H4 (cell line): ENCODE measurements at places on chromosomes 1 and 21. TPM values are rescaled to one million over a fixed set of nuclear protein-coding genes. Genes with fewer than 3 reads are reported as not detected.

DNA sequence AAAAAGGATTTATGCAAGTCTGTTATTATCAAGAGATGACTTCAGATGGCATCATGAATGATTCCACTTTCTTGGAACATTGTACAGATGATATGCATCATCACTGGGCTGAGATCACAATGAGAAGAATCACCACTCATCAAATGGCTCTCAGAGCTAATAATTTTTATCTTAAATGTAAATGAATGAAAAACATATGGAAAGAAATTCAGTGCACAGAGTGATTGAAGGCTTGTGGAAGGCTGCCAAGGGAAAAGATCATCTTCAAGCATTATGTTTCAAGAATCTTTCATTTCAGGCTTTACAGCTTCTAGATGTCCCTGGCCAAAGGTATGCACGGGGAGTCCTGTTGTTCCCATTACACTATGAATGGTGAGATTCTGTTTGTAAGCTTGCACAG lies 955.7 kb downstream of the TTLL7 start:
- DNase-seq: no peak

DNA sequence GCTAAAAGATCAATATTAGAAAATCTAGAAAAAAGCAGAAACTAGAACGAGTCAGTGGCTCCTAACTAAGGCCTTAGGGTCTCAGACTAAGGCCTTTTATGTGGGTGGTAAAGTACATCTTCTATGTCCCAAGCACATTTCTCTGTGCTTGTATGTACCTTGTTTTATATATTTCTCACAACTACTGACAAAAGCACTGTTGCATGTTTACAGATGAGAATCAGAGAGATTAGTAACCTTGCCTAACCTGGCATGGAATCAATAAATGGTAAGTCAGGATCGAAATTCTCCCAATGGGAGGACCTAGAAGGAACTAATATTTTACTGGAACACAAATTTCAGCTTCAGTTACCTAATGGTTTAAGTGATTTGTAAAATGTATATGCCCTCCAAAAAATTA lies 160.9 kb downstream of the FGGY start:
- no peak for DNase-seq

DNA sequence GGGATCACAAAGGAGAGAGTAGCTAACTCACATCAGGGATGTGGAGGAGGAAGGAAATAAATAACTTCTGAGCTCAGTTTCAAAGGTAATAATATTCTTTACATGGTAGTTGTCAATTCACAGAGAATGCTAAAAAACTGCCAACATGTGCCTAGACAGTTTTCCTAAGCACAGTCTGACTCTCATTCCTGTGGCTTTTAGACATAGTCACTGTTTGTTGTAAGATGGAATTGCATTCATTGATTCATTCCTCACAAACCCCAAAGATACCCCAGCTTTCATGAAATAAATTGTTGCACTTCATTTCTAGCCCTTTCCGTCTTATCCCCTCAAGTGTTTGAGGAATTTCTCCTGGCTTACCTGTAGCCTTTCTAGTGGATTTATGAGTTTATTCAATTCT lies 263.9 kb downstream of the NTNG1 start:
- DNase-seq: no peak

- peak; percentile 75 for DNase-seq
These were observed 6.7 kb downstream of the UROD start for GRCh38 chr1:45018599-45019230.

DNA sequence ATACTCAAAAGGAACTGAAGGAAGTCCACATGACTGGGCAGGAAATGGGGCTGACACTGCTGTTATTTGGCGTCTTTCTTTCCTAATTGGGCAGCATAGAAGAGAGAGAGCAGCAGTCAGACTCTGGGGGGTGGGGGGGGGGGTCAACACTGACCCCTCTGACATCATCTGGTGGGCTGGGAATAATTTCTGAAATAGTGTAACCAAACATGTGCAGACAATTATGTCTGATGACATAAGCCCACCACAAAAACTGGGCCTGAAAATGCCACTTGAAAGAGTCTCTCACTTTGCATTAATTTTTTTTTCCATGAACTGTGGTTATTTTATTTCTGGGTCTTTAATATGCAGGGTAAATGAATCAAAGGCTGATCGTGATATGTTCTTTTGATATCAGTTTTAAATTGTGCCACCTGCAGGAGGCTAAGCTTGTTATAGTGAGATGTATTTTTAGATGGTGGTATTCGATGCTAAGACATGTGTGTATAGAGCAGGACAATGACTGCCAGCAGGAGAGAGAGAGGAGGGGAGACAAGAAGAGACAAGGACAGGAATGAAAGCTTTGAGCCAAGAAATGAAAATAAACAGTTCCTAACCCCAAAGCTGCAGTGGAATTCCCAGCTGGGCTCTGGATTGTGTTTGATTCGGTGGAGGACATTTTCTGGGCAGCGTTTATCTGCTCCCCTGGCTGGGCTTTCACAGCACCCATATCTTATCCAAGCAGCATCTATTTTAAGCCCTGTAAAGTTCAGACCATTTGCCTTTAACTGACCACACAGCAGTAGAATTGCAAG lies 264.7 kb downstream of the PBX1 start:
- peak; percentile 43 for DNase-seq

DNA sequence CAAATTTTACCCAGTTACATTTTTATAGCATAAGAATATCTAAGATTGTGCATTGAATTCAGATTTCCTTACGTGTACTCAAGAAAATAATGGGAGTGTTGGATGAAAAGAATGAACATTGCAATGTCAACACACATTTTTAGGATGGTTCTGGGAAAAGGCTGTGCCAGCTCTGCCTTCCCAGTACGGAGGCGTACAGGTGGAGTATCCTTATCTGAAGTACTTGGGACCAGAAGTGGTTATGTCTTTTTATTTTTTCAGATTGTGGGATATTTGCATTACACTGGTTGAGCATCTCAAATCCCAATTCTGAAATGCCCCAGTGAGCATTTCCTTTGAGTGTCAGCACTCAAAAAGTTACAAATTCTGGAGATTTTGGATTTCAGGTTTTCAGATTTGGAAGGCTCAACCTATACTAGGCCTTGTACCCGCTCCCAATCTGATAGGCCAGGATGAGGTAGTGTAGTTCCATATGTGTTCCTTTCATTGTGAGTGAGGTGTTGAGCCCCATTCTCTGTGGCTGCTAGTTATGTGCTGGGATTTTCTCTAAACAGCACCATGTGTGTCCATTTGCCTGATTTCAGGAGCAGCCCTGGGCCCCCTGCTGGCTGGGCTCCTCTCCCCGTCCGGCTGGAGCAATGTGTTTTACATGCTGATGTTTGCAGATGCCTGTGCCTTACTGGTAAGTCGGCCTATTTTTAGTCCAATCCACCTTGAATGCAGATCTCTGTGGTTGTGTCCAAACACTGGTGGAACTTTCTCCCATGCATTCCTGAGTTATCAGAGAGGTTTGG lies 60.8 kb downstream of the SLC37A1 start:
- no peak for DNase-seq

- no peak for DNase-seq
These were observed 359.2 kb upstream of the DPYD start for GRCh38 chr1:98280049-98280448.

GRCh38 chr1:54342288-54342687 lies 63.9 kb downstream of the SSBP3 start:
- no peak for DNase-seq

- peak; percentile 45 for DNase-seq
These were observed 31.4 kb upstream of the KIRREL1 start for GRCh38 chr1:157961805-157962762.

GRCh38 chr1:180158149-180159147 lies 3.8 kb downstream of the QSOX1 start:
- DNase-seq: no peak

- no peak for DNase-seq
These were observed 520.4 kb upstream of the B3GALT2 start for GRCh38 chr1:193706766-193707165.

- DNase-seq: peak; percentile 44
These were observed 32.1 kb downstream of the CD244 start for GRCh38 chr1:160830321-160831153.

The PTGER3 gene
- 0.50 and 2.4 TPM in 2 replicates for total RNA-seq

The GUCA2B gene
- total RNA-seq: not detected in 2 replicates

The KCNJ6 gene
- total RNA-seq: not detected in 2 replicates

The GPX7 gene
- 0.14 TPM in 1 of 2 replicates, not detected in the other for total RNA-seq

The PPT1 gene
- 146 and 157 TPM in 2 replicates for total RNA-seq

The GPR52 gene
- not detected in 2 replicates for total RNA-seq

The UBXN10 gene
- total RNA-seq: not detected in 2 replicates
